A549 treated with CpdA at 1 μM for 4 hours (cell line): ENCODE measurements at places on chromosomes 16 and 17. TPM values are rescaled to one million over a fixed set of nuclear protein-coding genes. Genes with fewer than 3 reads are reported as not detected.

Gene CD7
- total RNA-seq, result 0.09 to 0.33 TPM (median 0.20 TPM) in 3 of 5 replicates, not detected in the others

Gene CHRNE
- total RNA-seq, result 0.06 to 0.17 TPM (median 0.13 TPM) in 4 of 5 replicates, not detected in the other

Gene IRX5
- 1.7 to 2.4 TPM (median 2.2 TPM) in 5 replicates for total RNA-seq

Gene APPBP2
- total RNA-seq, result 11.9 to 20.5 TPM (median 18.2 TPM) in 5 replicates

Gene SEBOX
- total RNA-seq, result not detected in 5 replicates

Gene SLC2A4
- 0.13 to 0.29 TPM (median 0.24 TPM) in 5 replicates for total RNA-seq

Gene TEKT5
- 0.05 to 0.27 TPM in 2 of 5 replicates, not detected in the others for total RNA-seq

Gene PERCC1
- total RNA-seq, result not detected in 5 replicates

Gene EFCAB5
- total RNA-seq, result 0.21 to 0.82 TPM (median 0.57 TPM) in 5 replicates

Gene MPP2
- total RNA-seq, result 1.3 to 2.4 TPM (median 2.1 TPM) in 5 replicates

Gene TMEM94
- total RNA-seq, result 39.9 to 52.6 TPM (median 48.8 TPM) in 5 replicates

Gene NOS2
- total RNA-seq, result 0.08 to 0.15 TPM (median 0.10 TPM) in 5 replicates

Gene FGF11
- total RNA-seq, result 0.99 to 1.4 TPM (median 1.4 TPM) in 5 replicates

Gene HOXB13
- 1.7 to 2.8 TPM (median 2.7 TPM) in 5 replicates for total RNA-seq

Gene AATF
- total RNA-seq, result 138 to 159 TPM (median 145 TPM) in 5 replicates

Gene CYGB
- total RNA-seq, result 1.1 to 1.9 TPM (median 1.2 TPM) in 5 replicates

Gene DNAH3
- total RNA-seq, result 0.07 to 0.14 TPM (median 0.08 TPM) in 5 replicates

Gene CASKIN1
- 0.44 to 3.9 TPM (median 0.57 TPM) in 5 replicates for total RNA-seq

Gene KRT28
- total RNA-seq, result not detected in 5 replicates

Gene FBXW10B
- 2.2 to 4.2 TPM (median 3.7 TPM) in 5 replicates for total RNA-seq

Gene APOBR
- 0.03 to 0.07 TPM (median 0.03 TPM) in 3 of 5 replicates, not detected in the others for total RNA-seq

Gene CACNB1
- 4.9 to 6.3 TPM (median 5.2 TPM) in 5 replicates for total RNA-seq

Gene HS3ST3A1
- 0.15 to 0.26 TPM in 2 of 5 replicates, not detected in the others for total RNA-seq

Gene SOX15
- 0.22 to 0.72 TPM (median 0.37 TPM) in 5 replicates for total RNA-seq
